Hepatocyte (in vitro differentiated cells): ENCODE measurements at places on chromosomes 3 and 15. TPM values are rescaled to one million over a fixed set of nuclear protein-coding genes. Genes with fewer than 3 reads are reported as not detected.

GRCh38 chr3:127151251-127151564, 41.7 kb upstream of the PRR23E start:
- peaks cover 6% of the 10 kb centered on the region for H3K27me3 ChIP-seq
- H3K4me1 ChIP-seq, result no peaks in the 10 kb centered on the region
- H3K36me3 ChIP-seq, result no peaks in the 10 kb centered on the region
- no peak overlapping the region for H3K27ac ChIP-seq
- H3K4me3 ChIP-seq, result no peak overlapping the region

- H3K4me3 ChIP-seq, result no peak overlapping the region
- H3K36me3 ChIP-seq, result no peaks in the 10 kb centered on the region
- no peaks in the 10 kb centered on the region for H3K27me3 ChIP-seq
- H3K4me1 ChIP-seq, result no peaks in the 10 kb centered on the region
Measured at GRCh38 chr3:144643771-144644198, 672.2 kb downstream of the DIPK2A start.

GRCh38 chr15:66765478-66766281, 63.6 kb downstream of the SMAD6 start:
- peak overlapping the region; percentile 98 for H3K27ac ChIP-seq
- no peak overlapping the region for H3K4me3 ChIP-seq
- peaks cover 92% of the 10 kb centered on the region for H3K4me1 ChIP-seq
- no peaks in the 10 kb centered on the region for H3K27me3 ChIP-seq

GRCh38 chr3:58047826-58048225, 39.6 kb downstream of the FLNB start:
- H3K4me3 ChIP-seq, result no peak overlapping the region
- DNase-seq, result no peak
- peak overlapping the region; percentile 98 for H3K27ac ChIP-seq
- peaks cover 62% of the 10 kb centered on the region for H3K4me1 ChIP-seq
- no peaks in the 10 kb centered on the region for H3K36me3 ChIP-seq
- H3K27me3 ChIP-seq, result no peaks in the 10 kb centered on the region

- H3K4me1 ChIP-seq, result no peaks in the 10 kb centered on the region
- DNase-seq, result no peak
- no peaks in the 10 kb centered on the region for H3K36me3 ChIP-seq
- H3K27ac ChIP-seq, result no peak overlapping the region
- no peaks in the 10 kb centered on the region for H3K27me3 ChIP-seq
Measured at GRCh38 chr3:125151916-125152315, 60.6 kb downstream of the SLC12A8 start.

- DNase-seq, result no peak
- H3K4me3 ChIP-seq, result no peak overlapping the region
- H3K27ac ChIP-seq, result no peak overlapping the region
- no peaks in the 10 kb centered on the region for H3K36me3 ChIP-seq
Measured at GRCh38 chr15:71807125-71807629, 3.2 kb upstream of the NR2E3 start.

GRCh38 chr3:165133188-165133899, 55.0 kb upstream of the SI start:
- H3K4me1 ChIP-seq, result peaks cover 6% of the 10 kb centered on the region
- peak; percentile 7 for DNase-seq
- H3K36me3 ChIP-seq, result no peaks in the 10 kb centered on the region
- H3K27ac ChIP-seq, result peak overlapping the region; percentile 65

- H3K36me3 ChIP-seq, result no peaks in the 10 kb centered on the region
- H3K4me1 ChIP-seq, result peaks cover 4% of the 10 kb centered on the region
- peak; percentile 27 for DNase-seq
- no peaks in the 10 kb centered on the region for H3K27me3 ChIP-seq
- peak overlapping the region; percentile 63 for H3K27ac ChIP-seq
- H3K4me3 ChIP-seq, result no peak overlapping the region
Measured at GRCh38 chr3:11140030-11140712, 14.1 kb upstream of the HRH1 start.

GOLGA8M gene
- polyA plus RNA-seq, result not detected in 2 replicates

DNA sequence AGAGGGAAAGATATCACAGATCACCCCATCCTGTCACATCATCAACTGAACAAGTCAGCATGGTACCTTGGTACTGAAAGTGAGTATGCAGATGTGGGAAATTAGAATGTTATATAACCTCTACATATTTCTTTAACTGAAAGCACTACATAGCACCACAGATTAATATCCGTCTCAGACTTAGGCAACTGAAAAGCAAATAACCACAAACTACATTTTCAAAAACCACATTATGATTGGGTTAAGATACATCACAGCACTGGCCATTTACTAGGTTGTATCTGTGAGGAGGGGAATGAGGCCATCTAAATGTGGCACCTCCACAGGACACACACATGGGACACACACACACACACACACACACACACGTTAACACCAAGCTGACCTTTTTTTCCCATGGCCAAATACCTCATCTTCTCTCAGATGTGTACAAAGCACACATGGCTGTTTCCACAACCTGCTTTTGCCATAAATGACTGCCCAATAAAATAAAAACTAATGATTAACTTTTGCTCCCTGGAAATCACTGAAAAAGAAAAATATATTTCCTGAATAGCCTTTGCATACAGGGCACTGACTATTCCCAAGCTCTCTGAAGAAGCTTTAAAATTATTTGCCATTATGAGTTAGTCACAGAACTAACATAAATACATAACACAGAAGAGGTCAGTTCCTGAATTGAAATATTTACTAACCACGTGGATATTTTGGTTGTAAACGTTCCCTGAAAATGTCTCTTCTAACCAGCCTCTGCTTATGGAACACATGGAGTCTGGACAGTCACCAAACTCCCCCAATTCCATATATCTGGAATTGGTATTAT, 60.1 kb downstream of the SUMF1 start:
- H3K4me1 ChIP-seq, result no peaks in the 10 kb centered on the region
- H3K27me3 ChIP-seq, result no peaks in the 10 kb centered on the region
- no peak overlapping the region for H3K4me3 ChIP-seq
- peak; percentile 50 for DNase-seq

DNA sequence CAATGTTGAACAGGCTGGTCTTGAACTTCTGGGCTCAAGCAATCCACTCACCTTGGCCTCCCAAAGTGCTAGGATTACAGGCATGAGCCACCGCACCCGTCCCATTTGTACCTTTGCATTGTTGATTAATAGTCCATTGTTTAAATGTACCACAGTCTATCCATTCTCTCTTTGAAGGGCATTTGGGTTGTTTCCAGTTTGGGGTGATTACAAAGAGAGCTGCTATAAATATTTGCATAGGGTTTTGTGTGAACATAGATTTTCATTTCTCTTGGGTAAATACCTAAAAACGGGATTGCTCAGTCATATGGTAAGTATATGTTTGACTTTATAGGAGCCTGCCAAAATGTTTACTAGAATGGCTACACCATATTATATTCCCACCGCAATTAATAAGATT, 13.7 kb upstream of the PTPRG start:
- no peak overlapping the region for H3K27ac ChIP-seq
- no peak overlapping the region for H3K4me3 ChIP-seq
- no peaks in the 10 kb centered on the region for H3K27me3 ChIP-seq
- H3K36me3 ChIP-seq, result no peaks in the 10 kb centered on the region
- no peak for DNase-seq

GRCh38 chr3:138381950-138382715, 33.8 kb downstream of the MRAS start:
- H3K36me3 ChIP-seq, result no peaks in the 10 kb centered on the region
- H3K27ac ChIP-seq, result peak overlapping the region; percentile 34
- no peaks in the 10 kb centered on the region for H3K27me3 ChIP-seq
- no peak overlapping the region for H3K4me3 ChIP-seq
- DNase-seq, result peak; percentile 56

LINGO1 gene
- 5.1 and 8.1 TPM in 2 replicates for polyA plus RNA-seq

- no peaks in the 10 kb centered on the region for H3K36me3 ChIP-seq
- H3K4me3 ChIP-seq, result peak overlapping the region; percentile 98
- peak overlapping the region; percentile 98 for H3K27ac ChIP-seq
- peak; percentile 37 for DNase-seq
- peaks cover 28% of the 10 kb centered on the region for H3K4me1 ChIP-seq
Measured at GRCh38 chr3:184315871-184316661, 1.7 kb downstream of the EIF4G1 start.

NR2E3 gene
- polyA plus RNA-seq, result 0.36 and 0.40 TPM in 2 replicates

CTXN2 gene
- polyA plus RNA-seq, result not detected in 2 replicates

DNA sequence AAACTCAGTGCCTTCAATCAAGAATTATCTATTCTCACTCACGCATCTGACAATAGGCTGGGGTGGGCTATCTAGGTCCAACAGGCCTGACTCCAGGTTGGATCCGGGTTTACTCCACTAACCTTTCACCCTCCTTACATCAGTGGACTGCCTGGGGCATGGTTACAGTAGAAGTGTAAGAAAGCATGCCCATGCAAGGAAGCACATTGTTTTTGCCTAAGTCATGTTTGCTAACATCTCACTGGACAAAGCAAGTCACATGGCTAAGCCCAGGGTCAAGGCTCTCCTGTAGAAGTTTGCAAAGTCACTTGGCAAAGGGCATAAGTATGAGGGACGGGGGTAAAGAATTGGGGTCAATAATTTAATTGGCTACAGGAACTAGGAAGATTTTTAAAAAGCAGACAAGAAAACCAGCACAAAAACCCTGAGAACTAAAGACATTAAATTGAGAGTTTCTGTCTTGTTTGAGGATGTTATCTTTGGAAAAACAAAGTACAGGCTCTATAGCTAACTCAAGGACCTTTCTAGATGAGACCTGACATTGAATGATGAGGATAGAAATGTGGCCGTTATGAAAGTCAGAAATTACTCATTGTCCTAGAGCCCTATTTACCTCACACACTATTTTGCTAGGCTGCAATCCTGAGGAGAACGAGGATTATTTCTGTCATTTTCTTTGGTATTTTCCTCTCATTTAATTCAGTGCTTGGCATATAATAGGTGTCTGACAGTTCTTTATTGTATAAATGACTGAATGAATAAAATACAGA, 214.2 kb downstream of the IL20RB start:
- DNase-seq, result no peak
- no peak overlapping the region for H3K4me3 ChIP-seq
- H3K36me3 ChIP-seq, result no peaks in the 10 kb centered on the region
- no peaks in the 10 kb centered on the region for H3K4me1 ChIP-seq
- no peaks in the 10 kb centered on the region for H3K27me3 ChIP-seq

GRCh38 chr3:135447483-135447882, 518.0 kb upstream of the PPP2R3A start:
- DNase-seq, result no peak
- no peaks in the 10 kb centered on the region for H3K27me3 ChIP-seq
- H3K27ac ChIP-seq, result no peak overlapping the region
- H3K4me3 ChIP-seq, result no peak overlapping the region

DNA sequence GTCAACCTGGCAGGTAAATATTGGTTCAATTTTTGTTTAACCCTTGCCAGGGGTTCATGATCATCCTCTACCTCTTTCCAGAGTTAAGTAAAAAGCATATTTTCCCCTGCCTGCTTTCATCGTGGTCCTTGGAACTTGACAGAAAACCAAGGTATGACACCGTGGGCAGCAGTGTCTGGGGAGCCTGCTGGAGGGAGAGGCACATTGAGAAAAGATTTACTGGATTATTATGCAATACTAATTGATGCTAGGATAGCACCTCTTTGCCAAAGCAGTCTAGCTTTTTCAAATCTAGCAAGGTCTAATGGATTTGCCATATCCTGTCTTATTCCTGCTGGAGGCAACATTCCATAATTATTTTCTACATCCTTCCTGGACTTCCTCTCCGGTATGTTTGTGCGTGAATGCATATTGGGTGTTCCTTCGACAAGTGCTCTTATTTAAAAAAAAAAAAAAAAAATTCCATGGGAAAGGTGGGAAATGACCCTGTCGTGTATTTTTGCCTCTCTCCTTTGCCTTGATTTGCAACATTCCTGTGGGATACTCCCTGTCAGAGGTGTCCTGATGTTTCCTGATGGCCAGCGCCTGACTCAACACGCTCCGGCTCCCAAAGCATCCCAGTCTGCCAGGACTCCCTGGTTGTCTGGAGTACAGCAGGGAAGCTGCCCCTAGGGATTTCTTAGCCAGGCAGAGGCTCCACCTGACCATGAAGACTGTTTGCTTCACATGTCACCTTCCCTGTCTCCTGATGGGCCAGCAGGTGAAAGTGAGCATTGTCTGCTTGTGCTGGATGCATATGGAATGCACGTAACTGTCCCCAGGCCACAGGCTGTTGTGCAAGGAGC, 6.3 kb downstream of the BHLHE40 start:
- peak; percentile 56 for DNase-seq
- H3K4me1 ChIP-seq, result peaks cover 19% of the 10 kb centered on the region
- peak overlapping the region; percentile 88 for H3K27ac ChIP-seq
- no peaks in the 10 kb centered on the region for H3K27me3 ChIP-seq
- H3K4me3 ChIP-seq, result no peak overlapping the region

DNA sequence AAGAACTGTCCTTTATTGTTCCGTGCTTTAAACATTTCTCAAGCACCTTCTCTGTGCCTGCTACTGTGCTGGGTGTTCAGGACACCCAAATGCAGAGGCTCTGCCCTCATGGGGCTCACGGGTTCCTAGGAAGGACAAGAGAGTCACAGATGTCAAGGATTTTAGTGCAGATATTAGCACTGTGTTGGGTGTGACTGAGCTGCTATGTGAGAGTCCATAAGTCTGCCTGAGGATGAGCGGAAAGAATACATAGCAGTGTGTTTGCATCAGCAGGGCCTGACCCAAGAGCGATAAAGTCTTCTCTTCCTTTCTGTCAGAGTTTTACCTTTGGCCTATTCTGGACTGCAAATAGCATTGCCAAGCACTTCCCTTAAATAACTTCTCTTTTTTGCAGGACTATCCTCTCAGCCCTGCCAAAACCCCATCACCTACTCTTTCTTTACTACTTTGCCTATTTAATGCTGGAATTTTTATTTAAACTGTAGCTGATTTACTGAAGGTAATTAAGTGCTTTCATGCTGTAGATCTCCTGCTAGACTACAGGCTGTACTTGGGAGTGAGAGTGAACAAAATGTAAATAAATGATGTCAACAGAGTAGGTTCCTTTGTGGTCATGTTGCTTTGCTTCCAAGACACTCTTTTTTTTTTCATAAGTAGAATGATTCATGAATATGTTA, 459.4 kb upstream of the TPRG1 start:
- H3K36me3 ChIP-seq, result no peaks in the 10 kb centered on the region
- no peaks in the 10 kb centered on the region for H3K27me3 ChIP-seq
- H3K4me1 ChIP-seq, result peaks cover 12% of the 10 kb centered on the region

- no peak overlapping the region for H3K4me3 ChIP-seq
- H3K27ac ChIP-seq, result peak overlapping the region; percentile 1
- no peaks in the 10 kb centered on the region for H3K36me3 ChIP-seq
- peaks cover 10% of the 10 kb centered on the region for H3K4me1 ChIP-seq
Measured at GRCh38 chr3:197752107-197752506, 2.4 kb downstream of the FYTTD1 start.

DNA sequence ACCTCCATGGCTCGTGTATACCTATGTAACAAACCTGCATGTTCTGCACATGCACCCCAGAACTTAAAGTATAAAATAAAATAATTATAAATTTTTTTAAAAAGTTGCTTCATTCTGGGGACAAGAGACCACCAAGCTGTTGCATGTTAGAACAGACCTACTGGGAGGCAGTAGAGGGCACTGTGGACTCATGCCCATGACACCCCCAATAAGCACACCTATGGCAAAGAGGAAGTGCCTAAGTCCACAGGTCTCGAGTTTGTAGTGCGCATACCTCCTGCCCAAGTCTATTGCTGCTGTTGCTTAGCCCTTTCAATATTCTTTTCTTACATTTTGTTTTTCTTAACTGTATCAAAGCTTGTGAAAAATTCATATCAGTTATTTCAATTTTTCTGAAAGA, 267.9 kb upstream of the THBS1 start:
- H3K4me1 ChIP-seq, result peaks cover 4% of the 10 kb centered on the region
- H3K36me3 ChIP-seq, result no peaks in the 10 kb centered on the region
- H3K27me3 ChIP-seq, result no peaks in the 10 kb centered on the region

MNS1 gene
- 1.1 and 1.2 TPM in 2 replicates for polyA plus RNA-seq

- H3K4me1 ChIP-seq, result no peaks in the 10 kb centered on the region
- H3K36me3 ChIP-seq, result no peaks in the 10 kb centered on the region
- no peak overlapping the region for H3K4me3 ChIP-seq
- no peak overlapping the region for H3K27ac ChIP-seq
- no peaks in the 10 kb centered on the region for H3K27me3 ChIP-seq
Measured at GRCh38 chr15:62698646-62699045, 343.9 kb upstream of the TPM1 start.
